ENCODE measurements at places on chromosomes 5 and 9.

DNA sequence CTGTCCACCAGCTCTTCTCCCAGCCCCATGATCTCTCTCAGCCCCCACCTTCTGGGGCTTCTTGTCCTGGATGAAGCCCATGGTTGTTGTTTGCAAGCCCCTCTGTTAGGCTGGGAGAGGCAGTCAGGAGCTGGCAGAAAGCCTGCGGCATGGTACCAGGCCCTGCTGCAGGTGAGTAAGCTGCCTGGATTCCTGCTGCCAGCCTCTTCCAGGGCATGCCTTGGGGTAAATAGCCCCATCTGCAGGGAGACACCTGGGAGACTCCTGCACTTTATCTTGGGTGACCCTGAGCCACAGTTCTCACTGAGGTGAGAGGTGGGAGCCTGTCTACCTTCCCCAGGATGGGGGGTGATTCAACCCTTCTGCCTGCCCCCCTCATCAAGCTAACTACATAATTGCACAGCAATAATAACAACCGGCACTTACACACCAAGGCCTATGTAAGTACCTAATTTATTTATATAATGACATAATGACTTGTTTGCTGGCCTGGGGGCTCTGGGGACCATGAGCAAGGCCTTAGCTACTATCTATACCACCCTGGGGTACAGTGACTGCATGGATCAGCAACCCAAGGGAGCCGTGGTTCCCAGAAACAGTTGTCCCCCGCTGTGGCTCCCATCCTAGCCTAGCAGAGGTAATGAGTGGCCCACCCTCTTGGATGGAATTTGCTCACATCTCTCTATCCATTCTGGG, 116.0 kb downstream of the PSD2 start:
- DNase-seq, result no peak

DNA sequence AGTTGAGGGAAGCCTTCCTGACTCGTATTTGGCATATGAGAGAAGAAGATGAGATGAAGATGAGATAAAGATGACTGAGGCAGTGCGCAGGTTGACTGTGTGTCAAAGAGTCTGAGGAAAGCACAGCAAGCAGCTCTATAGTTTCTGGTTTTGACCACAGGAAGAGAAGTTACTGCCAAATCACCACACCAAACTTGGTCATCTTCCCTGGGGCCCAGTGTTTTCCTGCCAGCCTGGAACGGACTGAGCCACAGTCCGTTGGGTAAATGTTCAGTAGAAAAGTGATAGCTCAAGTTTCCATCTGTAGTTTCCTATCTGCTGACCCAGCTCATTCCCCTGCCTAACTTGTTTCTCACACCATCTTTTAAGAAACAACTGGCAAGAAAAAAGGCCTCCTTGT, 80.7 kb upstream of the ADAMTS19 start:
- DNase-seq, result no peak

GRCh38 chr5:78056053-78056452, 238.4 kb downstream of the AP3B1 start:
- no peak for DNase-seq

GRCh38 chr9:18793122-18793521, 239.9 kb downstream of the SAXO1 start:
- no peak for DNase-seq

DNA sequence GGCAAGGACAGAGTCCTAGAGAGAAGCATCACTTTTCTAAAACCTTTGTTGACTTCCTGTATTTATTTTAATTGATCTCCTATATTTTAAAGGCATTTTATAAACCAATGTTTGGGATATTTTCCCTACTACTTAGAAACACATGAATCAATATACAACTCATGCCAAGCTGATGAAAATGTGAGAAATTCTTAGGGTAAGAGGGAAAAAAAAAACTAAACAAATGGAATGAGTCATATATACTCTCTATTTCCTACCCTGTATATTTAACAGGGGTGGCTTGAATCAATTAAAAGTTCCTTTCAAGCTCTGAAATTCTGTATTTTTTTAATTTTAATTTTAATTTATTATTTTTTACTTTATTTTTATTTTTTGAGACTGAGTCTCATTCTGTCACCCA, 19.6 kb downstream of the BAAT start:
- no peak for DNase-seq

DNA sequence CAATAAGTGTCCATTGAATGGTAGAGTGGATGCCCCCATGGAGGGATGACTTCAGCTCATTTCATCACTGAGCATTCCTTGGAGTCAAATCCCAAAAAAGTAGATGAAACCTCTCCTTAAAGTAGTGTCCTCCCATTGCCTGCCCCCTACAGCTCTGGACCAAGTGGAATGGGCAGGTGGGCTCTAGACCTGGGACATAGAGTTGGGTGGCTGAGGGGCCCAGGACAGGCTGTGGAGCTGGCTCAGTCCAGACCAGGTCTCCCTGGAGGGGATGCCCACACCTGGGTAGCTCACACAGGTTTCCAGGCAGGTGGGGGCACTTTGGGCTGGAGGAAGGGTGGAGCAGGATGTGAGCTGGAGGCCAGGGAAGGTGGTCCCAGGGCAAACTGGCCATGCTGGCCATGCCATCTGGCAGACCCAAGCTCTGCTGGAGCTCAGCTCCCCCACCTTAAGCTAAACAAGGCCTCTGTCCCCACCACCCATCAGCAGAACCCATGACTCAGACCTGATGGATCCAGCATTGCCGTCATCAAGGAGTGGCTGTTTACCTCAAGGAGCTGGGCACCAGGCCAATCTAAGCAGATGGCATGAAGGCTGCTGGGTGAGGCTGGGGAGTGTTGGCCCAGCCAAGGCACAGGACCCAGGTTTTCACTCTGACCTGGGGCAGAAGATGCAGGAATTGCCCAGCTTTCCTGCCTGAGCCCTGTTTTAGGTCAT, 6.2 kb upstream of the SPINK4 start:
- DNase-seq, result no peak

- DNase-seq, result no peak
These were observed 409.9 kb downstream of the CTNND2 start for GRCh38 chr5:11494340-11494739.

DNA sequence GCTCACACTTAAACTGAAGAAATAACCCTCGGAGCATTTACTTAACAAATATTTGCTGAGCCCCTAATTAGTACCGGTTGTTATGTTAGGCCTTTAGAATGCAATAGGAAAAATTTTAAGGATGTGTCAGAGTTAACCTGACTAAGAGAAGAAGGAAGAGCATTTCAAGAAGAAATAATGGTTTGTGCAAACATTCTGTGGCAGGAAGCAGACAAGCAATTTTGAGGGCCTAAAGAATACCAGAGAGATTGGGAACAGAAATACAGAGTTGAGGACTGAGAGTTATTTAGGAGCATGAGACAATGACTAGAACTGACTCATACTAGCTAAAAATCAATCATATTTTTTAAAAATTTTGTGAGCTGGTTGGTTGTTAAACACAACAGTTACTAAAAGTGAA, 218.8 kb downstream of the PRR16 start:
- no peak for DNase-seq

- DNase-seq, result no peak
These were observed 52.1 kb downstream of the RGS7BP start for GRCh38 chr5:64557911-64558310.

- DNase-seq, result no peak
These were observed 16.3 kb downstream of the ECPAS start for GRCh38 chr9:111467778-111468367.

- no peak for DNase-seq
These were observed 67.8 kb downstream of the DEPDC1B start for GRCh38 chr5:60632153-60632552.

DNA sequence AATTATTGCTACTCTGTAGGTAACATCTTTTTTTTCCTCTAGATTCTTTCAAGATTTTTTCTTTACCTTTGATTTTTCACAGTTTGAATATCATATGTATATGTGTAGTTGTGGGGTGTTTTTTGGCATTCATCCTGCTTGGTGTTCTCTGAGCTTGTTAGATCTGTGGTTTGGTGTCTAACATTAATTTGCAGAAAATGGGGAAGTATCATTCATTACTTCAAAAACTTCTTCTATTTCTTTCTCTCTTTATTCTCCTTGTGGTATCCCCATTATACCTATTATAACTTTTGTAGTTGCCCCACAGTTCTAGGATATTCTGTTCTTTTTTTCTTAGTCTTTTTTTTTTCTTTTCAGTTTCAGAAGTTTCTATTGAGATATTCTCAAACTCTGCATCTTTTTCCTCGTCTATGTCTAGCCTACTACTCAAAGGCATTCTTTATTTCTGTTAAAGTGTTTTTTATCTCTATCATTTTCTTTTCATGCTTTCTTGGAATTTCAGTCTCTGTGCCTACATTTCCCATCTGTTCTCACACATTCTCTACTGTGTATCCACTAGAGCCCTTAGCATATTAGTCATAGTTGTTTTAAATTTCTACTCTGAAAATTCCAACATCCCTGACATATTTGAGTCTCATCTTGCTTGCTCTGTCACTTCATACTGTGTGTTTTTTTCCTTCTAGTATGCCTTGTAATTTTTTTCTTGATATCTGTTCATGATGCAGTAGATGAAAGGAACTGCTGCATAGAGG, 60.1 kb upstream of the GNA14 start:
- DNase-seq, result no peak

- no peak for DNase-seq
These were observed 616.6 kb downstream of the PDE4D start for GRCh38 chr5:59276917-59277372.

GRCh38 chr5:146528236-146528635, 12.2 kb upstream of the GPR151 start:
- no peak for DNase-seq

DNA sequence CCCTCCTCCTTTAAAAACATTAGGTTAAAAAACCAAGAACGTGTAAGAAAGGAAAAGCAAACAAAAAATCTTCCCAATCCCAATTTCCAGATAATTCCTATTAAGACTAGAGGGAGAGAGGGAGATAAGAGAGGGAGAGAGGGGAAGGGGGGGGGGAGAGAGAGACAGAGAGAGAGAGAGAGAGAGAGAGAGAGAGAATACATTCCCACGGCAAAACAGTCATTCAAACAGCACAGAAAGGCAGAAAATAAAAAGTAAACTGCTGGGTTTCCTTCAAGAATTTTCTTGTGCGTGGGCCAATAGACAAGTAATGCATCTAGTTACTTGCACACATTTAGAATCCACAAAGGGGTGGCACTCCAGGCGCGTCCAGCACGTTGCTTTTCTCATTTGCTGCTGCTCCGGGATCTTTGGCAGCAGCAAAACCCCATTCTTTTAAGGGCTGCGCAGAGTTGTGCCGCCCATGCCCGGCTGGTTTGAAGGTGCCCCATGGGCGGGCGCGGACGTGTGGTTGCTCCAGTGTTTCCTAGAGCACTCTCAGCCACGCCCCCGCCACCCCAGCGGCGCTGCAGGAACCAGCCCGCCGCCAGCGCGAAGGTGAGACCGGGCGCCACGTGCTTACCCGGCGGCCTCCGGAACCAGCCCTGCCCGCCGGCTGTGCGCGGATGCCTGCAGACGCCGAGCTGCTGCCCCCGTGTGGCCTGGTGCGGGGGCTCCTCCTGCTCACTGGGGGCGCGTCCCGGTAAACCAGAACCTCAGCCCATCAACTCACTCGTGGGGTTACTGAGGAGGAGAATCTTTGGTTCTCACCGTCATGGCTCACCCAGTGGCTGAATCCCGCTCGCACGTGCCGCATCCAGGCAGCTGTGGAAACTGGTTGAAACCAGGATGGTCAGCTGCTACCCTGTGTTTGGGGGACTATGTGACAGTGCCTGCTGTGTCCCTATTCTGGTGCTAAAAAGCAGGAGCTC, 44.6 kb downstream of the STC2 start:
- DNase-seq, result peak; percentile 27

- no peak for DNase-seq
These were observed 262.5 kb upstream of the CHD1 start for GRCh38 chr5:99191206-99191745.

DNA sequence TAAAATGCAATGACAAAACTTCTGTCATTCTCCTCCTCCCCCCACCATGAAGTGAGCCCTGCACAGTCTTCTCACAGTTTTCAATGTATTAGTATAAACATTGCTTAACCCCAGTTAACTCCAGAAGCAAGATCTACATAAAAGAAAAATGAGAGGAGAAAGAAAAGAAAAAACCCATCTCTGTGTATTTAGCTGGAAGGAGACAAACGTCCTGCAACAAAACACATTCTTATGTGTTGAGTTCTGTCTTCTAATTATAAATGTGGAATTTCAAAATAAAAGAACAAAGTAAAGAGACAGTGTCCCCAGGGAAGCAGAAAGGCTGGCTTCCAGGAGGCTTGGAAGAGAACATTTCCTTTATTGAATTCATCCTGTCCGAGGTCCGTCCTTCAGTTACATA, 491.9 kb upstream of the TUSC1 start:
- DNase-seq, result no peak

DNA sequence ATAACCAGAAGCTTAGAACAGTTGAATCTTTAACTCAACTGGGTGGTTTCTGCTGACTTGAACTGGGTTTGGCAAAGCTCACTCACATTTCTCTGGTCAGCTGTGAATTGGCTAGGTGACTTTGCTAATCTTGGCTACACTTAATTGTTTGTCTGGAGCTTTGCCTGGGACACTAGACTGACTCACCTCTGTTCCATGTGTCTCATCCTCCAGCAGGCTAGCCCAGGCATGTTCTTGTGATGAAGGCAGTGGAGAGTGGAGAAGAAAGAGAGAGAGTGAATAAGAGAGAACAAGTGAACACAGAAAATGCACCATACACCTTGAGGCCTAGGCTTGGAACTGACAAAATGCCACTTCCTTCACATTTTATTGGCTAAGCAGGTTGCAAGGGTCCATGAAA, 32.6 kb downstream of the SPATA31D1 start:
- DNase-seq, result no peak

- DNase-seq, result no peak
These were observed 714 bp upstream of the CETN3 start for GRCh38 chr5:90410178-90410762.

GRCh38 chr5:54387659-54388232, 67.8 kb upstream of the HSPB3 start:
- DNase-seq, result no peak

DNA sequence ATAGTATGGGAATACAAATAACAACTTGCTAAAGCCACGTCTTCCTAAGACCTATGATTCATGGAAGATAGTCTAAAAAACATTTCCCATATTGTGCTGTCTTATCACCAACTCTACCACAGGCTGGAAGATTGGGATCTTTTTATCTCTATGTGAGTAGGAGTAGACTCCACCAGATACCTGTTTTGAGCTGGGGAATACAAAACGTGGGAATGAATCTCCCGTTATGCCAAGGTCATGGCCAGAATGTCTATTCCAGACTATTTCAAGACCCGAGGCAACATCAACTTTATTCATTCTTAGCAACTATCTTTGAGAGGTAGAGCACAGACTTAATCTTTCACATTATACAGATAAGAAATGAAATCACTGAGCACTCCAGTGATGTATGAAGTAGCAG, 2350.9 kb upstream of the WWC1 start:
- no peak for DNase-seq

- DNase-seq, result no peak
These were observed 54.5 kb downstream of the C9orf152 start for GRCh38 chr9:110153431-110153830.

DNA sequence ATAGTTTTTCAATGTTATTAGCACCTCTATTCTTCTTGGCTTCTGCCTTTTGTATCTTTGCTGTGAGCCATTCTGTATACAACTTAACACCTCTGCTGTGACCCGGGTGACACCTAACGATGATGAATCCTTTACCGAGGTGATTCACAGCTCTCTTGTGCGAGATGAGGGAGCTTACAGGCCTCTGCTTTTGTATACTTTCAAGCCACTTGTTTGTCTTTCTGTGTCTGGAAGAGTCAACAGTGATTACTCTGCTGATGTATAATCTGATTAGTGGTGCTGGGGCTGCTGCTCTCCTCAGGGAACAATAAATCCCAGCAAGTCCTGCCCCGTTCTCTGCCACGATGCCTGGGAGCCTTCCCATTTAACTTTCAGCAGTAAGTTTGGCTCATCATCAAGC, 442.9 kb upstream of the SGCD start:
- no peak for DNase-seq
